Stimulated activated CD4-positive, alpha-beta T cell treated with anti-CD3 and anti-CD28 coated beads, Interleukin-12 subunit alpha, Interleukin-12 subunit beta, amount 100 ng/mL, for 48 hours (primary cell): ENCODE measurements at places on chromosomes 1 and 21.

DNA sequence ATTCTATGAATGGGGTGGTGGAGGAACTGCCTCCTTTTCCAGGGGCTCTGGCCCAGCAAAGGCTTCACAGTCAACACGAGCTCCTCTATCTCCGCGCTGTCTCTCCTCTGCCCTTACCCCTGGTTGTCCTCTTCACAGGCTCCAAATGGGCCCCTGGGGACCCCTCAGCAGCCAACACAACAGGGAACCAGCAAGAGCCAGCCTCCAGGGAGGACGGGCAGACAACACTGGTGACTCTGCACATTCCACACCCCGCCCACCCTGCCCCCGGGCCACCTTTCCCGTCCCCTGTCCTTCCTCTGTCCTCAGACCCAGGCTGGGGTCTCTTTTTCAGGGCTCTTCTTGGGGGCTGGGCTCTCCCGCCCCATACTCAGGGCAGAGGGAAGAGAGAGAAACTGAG is 17.5 kb upstream of the ETV3 start:
- DNase-seq = no peak

- no peak for DNase-seq
Observed at GRCh38 chr1:7566417-7567375, 204.4 kb upstream of the VAMP3 start.

DNA sequence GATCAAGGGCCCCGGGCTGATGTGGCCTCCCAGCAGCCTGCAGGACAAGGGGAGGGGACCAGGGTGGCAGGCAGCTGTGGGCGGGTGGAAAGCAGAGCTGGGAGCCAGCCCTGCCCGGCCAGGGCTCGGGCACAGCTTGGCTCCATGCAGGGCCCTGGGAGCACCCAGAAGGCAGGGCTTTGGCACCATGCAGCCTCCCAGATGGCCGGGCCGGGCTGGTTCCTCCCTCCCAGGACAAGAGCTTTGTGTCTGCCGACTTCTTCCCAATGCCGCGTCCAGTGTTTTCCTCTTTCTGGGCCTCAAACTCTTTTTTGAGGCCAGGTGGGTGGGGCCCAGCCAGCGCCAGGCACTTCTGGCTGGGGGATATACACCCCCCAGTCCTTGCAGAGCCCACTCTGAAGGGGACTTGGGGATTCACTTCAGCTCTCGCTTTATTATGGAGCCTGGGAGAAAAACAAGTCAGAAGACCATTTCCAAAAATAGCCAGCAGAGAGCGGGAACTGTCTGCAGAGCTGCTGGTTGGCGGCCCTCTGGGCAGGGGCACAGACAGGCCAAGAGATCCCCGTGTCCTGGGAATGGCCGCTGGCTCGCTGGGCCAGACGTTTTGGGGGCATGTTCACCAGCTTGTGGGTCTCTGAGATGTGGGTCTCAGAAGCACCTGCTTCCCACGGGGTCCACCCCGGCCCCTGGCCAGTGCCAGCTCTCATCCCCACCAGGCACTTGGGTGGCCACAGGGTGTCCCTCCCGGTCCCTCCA is 103.8 kb upstream of the ARHGEF16 start:
- DNase-seq = no peak

DNA sequence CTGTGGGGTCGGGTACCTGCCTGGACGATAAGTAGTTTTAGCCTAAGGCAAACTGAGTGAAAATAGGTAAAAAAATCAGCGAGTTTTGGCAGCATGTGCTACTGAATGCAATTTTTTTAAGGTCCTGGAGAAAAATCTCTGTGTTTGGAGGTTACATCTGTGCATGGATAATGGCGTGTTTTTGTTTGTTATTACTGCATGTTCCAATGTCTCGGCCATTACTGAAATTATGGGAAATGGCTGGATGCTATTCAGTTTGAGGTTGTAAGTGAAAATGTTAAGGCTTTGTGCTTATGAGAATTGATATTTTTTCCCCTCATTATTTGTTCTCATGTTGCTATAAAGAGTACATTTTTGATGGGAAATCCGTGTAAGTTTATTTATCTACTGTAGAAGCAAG is 441.7 kb downstream of the PRDM2 start:
- DNase-seq = no peak

GRCh38 chr1:203072002-203072602 is 13.7 kb downstream of the MYOG start:
- no peak for DNase-seq

- DNase-seq = no peak
Observed at GRCh38 chr1:237098541-237098940, 56.6 kb downstream of the RYR2 start.

DNA sequence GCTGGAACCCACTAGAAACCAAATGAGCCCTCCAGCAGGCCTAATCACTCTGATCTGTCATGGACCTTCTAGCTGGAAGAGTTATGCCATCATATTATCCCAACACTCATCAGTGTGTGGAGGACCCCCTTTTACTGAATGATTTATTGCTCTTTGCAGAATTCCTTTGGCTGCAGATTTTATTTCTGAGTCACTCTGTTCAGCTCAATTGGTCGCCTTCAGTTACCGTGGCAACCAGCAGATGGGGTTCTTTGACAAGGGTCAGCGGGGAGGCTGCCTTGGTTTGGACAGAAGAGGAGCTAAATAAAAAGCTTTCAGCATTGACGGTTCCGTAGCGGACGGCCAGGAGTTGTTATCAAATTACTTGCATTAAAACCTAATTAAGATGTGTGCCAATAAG is 220.1 kb downstream of the SDCCAG8 start:
- no peak for DNase-seq

GRCh38 chr1:17028662-17029188 is 17.0 kb upstream of the ATP13A2 start:
- DNase-seq = no peak

GRCh38 chr1:43711049-43711448 is 3.7 kb downstream of the ST3GAL3 start:
- DNase-seq = no peak

- no peak for DNase-seq
Observed at GRCh38 chr1:100657876-100658715, 61.4 kb upstream of the VCAM1 start.

- no peak for DNase-seq
Observed at GRCh38 chr1:110872366-110872744, 593 bp upstream of the CD53 start.

DNA sequence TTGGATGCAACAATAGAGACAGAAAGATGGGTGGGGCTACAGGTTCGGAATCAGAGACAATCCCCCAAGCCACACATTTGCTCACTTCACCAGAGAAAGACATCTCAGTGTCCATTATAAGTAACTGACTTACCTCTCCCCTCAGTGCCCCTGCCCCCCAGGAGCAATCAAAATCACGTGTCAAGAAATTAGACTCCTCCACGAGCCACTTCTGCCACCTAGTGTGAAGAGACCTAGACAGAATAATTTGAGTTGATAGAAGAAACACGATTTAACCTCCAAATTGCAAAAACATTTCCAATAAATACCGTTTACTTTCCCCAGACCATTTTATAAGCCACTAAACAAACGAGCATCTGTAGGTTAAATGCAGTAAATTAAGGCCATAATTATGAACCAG is 123.2 kb downstream of the SLC30A10 start:
- DNase-seq = no peak

GRCh38 chr1:206464456-206464964 is 5.8 kb upstream of the IKBKE start:
- no peak for DNase-seq

DNA sequence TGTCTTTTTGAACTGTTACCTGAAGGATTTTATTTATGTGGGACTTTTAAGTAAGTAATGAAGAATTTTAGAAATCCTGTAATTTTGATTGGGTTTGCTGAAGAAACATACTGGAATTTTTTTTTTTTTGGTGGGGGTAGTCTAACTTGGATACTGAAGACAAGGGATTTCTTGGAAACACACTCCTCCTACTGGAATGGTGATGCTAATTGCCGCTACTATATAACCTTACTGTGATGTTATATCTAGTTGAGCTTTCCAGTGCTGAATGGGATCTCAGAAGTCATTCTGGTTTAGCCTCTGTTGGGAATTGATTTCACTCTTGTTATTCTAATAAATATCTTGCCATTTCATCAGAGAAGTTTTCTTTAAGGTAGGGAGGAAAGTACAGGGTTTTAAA is 8.4 kb downstream of the PPP2R5A start:
- DNase-seq = no peak

DNA sequence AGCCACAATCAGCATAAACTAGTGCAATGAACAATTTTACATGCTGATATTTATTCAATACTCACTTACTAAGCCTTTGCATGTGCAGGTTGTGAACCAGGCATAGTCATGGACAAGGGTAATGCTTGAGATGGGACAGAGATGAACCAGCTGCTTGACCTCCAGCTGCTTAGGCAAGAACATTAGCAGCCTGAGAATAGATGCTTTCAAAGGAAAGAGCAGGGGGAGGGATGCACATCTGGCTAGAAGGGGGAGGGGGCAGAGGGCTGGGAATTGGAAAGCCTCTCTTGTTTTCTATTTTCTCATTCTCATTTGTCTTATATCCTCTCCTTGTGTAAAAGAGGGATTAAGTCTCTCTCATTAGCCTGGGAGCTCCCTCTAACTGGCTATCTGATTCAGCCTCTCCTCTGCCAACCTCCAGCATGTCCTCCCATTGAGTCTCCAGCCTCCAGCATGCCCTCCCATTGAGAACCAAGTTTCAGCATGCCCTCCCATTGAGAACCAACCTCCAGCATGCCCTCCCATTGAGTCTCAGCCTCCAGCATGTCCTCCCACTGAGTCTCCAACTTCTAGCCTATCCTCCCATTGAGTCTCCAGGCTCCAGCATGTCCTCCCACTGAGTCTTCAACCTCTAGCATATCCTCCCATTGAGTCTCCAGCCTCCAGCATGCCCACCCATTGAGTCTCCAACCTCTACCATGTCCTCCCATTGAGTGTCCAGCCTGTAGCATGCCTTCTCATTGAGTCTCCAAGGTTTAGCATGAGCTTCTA is 38.4 kb upstream of the TRABD2B start:
- no peak for DNase-seq

GRCh38 chr1:8031176-8031785 is 5.2 kb upstream of the ERRFI1 start:
- DNase-seq = peak; percentile 19

GRCh38 chr1:117124661-117125060 is 3.1 kb upstream of the TRIM45 start:
- no peak for DNase-seq

DNA sequence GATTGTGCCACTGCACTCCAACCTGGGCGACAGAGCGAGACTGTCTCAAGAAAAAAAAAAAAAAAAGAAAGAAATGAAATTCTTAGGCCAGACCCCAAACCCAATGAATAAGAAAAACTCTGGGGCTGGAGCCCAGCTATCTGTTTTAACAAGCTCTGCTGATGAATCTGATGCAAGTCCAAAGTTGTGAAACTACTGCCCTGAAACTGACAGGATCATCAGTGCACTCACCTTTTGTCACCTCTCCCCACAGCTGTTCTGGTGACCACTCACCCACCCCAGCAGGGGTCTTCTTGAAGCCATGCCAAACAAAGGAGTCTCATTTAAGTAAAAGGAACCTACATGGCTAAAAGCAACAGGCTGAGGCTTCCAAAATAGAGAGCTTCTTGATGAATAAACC is 8.4 kb downstream of the PABPC4 start:
- DNase-seq = no peak

DNA sequence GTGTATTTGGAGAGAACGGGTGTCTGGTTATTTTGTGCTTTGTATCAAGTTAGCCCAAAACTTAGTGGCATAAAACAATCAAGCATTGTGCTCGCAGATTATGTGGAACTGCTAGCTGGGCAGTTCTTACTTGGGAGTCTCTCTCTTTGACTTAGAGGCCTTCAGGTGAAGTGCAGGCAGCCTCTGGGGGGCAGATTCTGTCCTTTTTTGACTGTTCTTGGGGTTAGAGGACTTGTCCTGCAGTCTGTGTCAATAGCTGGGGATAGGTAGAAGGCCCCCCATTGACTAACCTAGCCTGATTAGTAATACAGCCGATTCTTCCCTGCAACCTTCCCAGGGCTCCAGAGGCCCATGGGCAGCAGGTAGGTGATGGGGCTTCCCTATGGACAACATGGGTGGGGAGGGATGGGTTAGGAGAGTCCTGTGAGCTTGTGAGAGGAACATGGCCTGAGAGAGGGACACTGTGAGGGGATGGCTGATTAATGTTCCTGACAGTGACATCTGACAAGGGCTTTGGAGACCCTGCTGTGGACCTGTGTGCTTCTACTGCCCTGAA is 37.2 kb upstream of the ACOT11 start:
- DNase-seq = no peak

DNA sequence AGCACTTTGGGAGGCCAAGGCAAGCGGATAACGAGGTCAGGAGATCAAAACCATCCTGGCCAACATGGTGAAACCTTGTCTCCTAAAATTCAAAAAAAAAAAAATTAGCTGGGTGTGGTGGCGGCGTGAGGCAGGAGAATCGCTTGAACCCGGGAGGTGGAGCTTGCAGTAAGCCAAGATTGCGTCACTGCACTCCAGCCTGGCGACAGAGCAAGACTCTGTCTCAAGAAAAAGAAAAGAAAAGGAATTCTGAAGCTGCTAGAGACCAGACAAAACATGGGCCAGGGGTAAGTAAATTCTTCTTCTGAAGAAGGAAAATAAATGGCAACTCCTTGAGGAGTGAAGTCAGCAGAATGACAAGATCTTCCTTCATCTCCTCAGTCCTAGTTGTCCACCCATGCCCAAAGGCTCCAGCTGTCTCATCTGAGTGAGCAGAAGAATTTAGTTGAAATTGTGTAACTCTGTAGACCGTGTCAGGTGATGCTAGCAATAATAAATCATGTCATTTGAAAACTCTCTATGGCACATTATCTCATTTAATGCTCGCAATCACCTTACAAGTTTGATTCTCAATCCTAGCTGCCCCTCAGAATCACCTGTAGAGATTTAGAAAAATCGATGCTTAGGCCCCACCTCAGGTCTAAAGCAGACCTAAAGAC is 14.3 kb downstream of the PDZK1 start:
- DNase-seq = no peak
